ENCODE measurements at places on chromosomes 6 and 20.

DNA sequence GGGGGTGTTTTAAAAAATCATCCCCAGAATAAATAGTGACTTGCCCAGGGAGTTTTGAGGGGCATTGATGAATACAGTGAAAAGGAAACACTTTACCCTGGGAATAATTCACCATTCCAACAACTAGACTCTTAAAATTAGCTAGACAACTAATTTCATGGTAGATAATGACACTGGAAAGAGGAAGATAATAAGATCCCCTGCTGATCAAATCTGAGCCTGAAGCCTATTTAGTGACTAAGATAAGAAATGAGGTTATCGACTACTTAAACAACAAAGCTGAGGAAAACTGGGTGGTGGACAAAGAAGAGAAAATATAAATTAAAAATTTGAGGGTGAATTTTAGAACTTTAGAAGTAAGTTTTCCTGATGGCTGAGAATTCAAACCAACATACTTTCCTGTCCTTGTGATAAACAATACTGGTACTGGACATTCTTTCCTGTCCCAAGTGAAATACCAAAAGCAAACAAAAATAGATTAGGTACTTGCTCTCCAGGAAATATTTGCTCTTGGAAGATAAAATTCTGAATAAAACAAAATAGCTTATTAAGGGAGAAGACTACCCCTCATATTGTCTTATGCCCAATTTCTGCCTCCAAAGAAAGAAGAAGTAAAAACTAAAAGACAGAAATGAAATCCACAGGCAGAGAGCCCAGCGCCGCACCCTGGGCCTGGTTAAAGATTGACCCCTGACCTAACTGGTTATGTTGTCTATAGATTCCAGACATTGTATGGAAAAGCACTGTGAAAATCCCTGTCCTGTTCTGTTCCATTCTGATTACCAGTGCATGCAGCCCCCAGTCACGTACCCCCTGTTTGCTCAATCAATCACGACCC, 64.0 kb upstream of the ADGRF4 start:
- no peak for DNase-seq

DNA sequence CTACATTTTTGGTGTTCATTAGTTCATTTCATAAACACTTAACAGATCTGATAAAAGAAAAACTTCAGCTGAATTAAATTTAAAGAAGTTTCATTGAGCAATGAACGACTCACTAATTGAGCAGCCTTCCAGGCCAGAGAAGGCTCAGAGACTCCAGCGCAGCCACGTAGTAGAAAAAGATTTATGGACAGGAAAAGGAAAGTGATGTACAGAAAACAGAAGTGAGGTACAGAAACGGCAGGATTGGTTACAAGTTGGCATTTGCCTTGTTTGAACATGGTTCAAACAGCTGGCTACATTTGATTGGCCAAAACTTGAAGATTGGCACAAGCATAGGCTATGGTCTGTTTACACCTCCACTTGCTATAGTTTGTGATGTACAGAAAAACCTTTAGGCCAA, 166.3 kb upstream of the DTNBP1 start:
- DNase-seq, result no peak

GRCh38 chr6:135095716-135096115, 41.1 kb upstream of the HBS1L start:
- DNase-seq, result no peak

DNA sequence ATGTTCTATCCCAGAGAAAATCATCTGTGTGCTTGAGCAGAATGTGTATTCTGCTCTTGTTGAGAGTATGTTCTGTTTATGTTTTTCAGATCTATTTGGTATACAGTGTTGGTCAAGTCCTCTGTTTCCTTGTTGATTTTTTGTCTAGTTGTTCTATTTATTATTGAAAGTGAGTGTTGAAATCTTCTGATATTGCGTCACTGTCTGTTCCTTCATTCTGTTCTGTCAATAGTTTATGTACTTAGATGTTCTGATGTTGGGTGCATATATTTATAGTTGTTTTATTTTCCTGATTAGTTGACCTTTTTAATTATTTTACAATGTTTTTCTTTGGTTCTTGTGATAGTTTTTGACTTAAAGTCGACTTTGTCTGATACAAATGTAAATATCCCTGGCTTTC, 458.7 kb upstream of the HSF2 start:
- no peak for DNase-seq

DNA sequence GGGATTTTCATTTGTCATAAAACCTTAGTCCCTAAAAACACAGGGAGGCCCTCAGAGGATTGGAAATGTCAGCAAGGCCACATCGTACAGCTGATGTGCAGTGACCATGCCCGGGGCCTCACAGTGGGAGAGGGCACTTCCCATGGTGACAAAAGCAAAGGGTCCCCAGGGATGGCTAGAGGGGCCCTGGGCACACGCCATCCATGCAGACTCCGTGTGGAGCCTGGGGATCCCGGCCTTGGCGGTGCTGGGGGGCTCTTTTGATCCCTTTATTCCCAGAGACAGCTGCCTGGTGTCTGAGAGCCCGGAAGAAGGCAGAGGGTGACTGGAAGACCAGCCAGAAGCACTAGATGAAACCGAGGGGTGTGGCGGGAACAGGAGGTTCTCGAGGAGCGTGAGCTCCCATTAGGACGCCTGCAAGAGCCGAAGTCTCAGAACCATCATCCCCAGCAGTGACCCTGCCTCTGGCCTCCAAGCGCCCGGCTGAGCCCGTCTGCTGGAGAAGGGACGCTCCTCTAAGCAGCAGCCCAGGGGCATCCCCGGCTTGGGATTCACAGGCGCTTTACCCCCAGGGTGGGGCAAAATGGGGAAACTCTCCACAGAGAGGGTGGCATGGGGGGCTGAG, 49.1 kb upstream of the FRMD1 start:
- DNase-seq, result no peak
